ENCODE measurements at places on chromosomes 6 and 20.

- no peak for DNase-seq
Measured at GRCh38 chr20:44644667-44645131, 6.8 kb downstream of the ADA start.

- DNase-seq = no peak
Measured at GRCh38 chr20:57576002-57576401, 15.1 kb downstream of the PCK1 start.

GRCh38 chr6:28140616-28141015 lies 1.1 kb upstream of the ZKSCAN8 start:
- no peak for DNase-seq

GRCh38 chr6:106051226-106051625 lies 34.9 kb upstream of the PRDM1 start:
- DNase-seq = no peak

- DNase-seq = no peak
Measured at GRCh38 chr6:73515204-73515655, 5.6 kb downstream of the EEF1A1 start.

- DNase-seq = no peak
Measured at GRCh38 chr6:124368131-124368530, 564.5 kb downstream of the NKAIN2 start.
